ENCODE measurements at places on chromosomes 2 and 18. TPM values are rescaled to one million over a fixed set of nuclear protein-coding genes. Genes with fewer than 3 reads are reported as not detected.

Gene PPP1R1C
- polyA plus RNA-seq: 2.1 TPM

Gene TCF23
- polyA plus RNA-seq: 0.66 TPM

Gene ALMS1
- 37.4 TPM for polyA plus RNA-seq

Gene REG3A
- not detected for polyA plus RNA-seq

DNA sequence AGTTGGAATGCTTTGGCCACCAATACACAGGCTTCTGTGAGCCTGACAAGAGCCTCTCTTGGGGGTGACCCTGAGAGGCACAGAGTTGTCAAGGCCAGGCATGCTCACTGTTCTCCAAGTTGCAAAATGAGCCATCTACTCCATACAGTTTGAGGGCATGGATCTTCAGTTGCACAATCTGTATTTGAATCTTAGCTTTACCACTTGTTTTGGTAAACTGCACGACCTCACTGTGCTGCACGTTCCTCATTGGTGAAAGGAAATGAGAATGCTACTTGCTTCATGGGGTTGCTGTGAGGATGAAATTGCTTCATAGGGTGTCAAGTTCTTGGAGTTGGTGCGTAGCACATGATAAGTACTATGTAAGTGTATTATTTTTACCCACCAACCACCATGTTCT, 12.0 kb upstream of the HAAO start:
- DNase-seq: no peak

DNA sequence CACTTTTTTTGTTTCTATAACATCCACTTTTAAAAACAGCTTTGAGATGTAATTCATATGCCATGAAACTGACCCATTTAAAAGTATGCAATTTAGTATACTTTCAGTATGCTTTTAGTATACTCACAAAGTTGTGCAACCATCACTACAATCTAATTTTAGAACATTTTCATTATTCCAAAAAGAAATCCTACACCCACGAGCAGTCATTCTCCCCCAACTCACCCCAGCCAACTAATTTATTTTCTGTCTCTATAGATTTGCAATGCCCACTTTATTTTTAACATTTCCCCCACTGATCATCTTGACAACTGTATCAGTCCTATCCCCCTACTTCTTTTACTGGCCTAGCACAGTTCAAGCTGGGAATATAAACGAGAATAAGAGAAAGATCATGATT, 39.1 kb downstream of the FAM98A start:
- DNase-seq: no peak

GRCh38 chr2:176109192-176109901, 2.3 kb downstream of the HOXD11 start:
- no peak for DNase-seq

GRCh38 chr2:42996528-42996927, 204.1 kb upstream of the HAAO start:
- DNase-seq: no peak

DNA sequence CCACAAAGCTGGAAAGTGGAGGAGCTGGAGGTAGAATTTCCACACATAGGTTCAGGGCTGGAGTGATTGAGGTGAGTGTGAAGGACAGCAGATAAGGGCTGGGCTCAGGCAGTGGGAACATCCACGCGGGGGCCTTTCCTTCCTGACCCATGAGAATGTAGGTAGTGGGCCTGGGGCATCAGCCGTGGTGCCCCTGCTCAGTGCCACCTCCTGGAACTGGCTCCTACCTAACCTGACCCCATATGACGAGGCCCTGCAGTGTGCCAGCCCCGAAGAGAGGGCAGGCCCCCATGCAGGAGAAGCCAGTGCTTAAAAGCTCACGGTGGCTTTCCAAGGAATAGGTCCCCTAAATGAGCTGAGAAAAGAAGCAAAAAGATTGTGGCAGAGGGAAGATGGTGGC, 66.2 kb downstream of the HS6ST1 start:
- DNase-seq: no peak

GRCh38 chr18:41948544-41949110, 6.4 kb upstream of the PIK3C3 start:
- no peak for DNase-seq

DNA sequence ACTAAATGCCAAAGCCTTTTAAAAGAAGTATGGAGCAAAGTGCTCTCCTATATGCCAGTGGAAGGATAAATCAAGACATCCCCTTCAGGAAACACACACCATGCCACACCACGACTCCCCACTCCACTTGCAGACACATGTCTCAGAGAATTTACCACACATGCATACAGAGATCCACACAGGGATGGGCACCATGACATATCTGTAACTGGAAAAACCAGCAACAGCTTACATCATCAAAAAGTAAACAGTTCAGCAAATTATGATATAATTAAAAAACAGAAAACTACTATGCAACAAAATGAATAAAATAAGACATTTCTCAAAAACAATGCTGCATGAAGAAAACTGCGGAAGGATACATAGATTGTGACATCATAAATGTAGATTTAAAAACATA, 29.6 kb downstream of the RBMS1 start:
- no peak for DNase-seq

DNA sequence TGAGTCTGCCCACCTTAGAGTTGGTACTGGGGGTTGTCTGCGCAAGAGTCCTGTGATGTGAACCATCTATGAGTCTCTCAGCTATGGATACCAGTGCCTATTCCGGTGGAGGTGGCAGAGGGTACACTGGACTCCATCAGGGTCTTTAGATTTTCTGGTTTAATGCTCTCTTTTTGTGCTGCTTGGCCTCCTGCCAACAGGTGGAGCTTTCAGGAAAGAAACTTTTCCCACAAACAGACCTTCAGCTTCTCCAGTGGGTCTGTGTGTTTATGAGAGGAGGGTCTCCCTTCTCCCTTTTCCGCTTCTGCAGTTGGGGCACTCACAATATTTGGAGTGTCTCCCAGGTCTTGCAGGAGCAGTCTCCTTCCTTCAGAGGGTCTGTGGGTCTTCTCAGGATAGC, 1721.9 kb upstream of the SLC39A10 start:
- no peak for DNase-seq

- peak; percentile 4 for DNase-seq
These were observed 536.9 kb downstream of the TMX3 start for GRCh38 chr18:68177807-68178702.

- DNase-seq: no peak
These were observed 70.3 kb downstream of the ARL4C start for GRCh38 chr2:234426616-234427015.

- DNase-seq: no peak
These were observed 14.3 kb downstream of the COPS7B start for GRCh38 chr2:231800493-231801091.

GRCh38 chr18:68391801-68392200, 323.1 kb downstream of the TMX3 start:
- DNase-seq: no peak
